ENCODE measurements at places on chromosomes 7 and 10.

- no peak for DNase-seq
Measured at GRCh38 chr10:77800320-77800719, 126.2 kb downstream of the DLG5 start.

GRCh38 chr10:72009051-72009424 is 44.8 kb downstream of the CHST3 start:
- DNase-seq, result no peak

- no peak for DNase-seq
Measured at GRCh38 chr10:74637685-74638084, 188.7 kb upstream of the KAT6B start.

- DNase-seq, result no peak
Measured at GRCh38 chr10:49243139-49243538, 54.9 kb upstream of the TMEM273 start.

GRCh38 chr7:96287132-96287531 is 34.8 kb downstream of the SLC25A13 start:
- no peak for DNase-seq

DNA sequence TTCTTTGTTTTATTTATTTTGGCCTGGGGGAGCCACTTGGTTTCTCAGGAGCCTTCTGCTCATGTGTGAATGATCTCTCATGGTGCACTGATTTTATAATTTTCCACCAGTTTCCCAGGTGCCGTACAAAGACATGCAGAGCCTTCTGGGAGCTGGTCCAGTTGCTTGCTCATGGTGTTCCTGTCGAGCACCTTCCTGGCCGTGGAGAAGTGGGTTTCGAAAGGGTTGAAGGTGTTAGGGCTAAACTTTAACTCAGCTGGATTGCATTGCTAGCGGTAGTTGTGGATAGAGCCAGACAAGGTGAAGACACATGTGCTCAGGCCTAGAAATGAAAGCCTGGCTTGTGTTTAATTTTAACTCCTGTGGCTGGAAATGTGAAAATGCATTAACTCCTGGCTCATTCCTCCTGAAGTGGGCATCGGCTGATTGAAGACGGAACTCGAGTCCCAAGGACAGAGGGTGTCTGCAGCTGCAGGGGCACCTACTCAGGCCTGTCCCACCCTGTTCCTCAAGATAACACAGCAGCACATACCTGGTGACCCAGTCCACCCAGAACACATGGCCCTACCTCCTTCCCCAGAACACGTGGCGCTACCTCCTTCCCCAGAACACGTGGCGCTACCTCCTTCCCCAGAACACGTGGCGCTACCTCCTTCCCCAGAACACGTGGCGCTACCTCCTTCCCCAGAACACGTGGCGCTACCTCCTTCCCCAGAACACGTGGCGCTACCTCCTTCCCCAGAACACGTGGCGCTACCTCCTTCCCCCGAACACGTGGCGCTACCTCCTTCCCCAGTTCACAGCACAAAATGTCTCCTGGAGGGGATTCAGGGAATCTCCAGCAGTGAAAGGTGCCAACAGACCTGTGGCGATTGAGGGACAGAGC is 133.2 kb downstream of the WDR37 start:
- DNase-seq, result no peak
